ENCODE measurements at places on chromosomes 12 and 14.

DNA sequence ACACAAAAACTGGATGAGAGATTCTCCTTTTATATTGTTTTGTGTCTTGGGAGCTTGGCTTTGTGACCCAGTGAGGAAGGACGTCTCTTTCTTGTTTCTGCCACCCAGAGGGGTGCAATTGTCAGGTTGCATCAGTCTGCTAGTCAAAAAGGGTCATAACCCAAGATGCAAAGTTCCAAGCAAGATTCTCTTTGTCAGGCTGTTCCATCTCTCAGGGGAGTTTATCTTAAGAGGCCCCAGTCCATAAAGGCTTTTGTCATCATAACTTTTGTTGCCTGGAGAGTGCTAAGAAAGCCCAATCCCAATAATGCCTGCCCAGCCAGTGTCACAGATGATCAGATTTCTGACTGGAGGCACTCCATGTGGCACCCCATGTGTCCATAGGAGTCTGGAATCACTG, 444.9 kb downstream of the TRHDE start:
- DNase-seq, result no peak

DNA sequence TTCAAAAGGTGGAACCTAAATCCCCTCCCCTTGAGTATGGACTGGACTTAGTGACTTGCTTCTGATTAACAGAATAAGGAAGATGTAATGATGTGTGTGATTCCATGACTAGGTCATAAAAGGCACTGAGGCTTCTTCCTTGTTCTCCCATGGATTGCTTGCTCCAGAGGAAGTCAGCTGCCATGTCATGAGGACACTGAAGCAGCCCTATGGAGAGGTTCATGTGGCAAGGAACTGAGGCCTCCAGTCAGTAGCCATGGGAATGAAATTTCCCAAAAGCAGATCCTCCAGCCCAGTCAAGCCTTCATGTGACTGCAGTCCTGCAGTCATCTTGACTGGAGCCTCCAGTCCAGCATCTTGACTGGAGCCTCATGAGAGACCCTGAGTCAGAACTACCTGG, 10.7 kb downstream of the TMBIM4 start:
- no peak for DNase-seq

GRCh38 chr12:90546511-90546910, 408.5 kb downstream of the CCER1 start:
- no peak for DNase-seq

GRCh38 chr14:105150368-105151083, 18.1 kb downstream of the JAG2 start:
- no peak for DNase-seq

DNA sequence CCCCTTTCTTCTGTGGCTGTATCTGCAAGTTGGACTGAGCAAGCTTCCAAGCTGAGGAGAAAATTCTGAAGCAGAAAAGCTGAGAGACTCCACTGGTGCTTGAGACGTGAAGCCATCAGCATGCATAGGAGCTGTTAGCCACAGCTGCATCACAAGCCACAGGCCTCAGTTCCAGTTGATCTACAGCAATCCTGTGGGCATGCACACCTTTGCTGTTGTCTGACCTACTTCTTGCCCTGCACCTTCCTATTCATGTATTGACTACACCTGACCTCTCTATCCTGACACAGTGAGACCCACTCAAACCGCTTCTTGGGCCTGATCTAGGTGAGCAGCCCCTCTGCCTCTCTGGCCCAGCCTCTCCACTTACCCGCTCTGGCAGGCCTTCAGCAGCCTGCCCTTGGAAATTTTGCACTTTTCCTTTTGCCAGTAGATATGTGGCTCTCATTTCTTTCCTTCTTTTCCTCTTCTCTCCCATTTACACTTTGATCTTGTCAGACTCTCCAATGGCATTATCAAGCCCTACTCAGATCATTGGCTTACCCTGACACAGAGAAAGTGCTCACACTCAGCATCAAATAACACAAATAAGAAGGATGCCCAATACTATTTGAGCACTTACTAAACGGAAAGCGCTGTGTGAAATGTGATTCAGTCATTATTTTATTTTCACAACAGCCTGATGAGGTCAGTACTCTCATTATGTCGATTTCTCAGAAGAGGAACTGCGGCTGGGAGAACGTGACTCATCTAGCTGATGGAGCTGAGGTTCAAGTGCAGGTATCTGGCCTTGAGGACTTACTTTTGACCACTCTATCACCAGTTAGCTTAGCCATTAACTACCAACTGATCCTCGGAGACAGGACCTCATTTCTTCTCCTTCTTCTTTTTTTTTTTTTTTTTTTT, 21.9 kb upstream of the PTGR2 start:
- DNase-seq, result no peak

DNA sequence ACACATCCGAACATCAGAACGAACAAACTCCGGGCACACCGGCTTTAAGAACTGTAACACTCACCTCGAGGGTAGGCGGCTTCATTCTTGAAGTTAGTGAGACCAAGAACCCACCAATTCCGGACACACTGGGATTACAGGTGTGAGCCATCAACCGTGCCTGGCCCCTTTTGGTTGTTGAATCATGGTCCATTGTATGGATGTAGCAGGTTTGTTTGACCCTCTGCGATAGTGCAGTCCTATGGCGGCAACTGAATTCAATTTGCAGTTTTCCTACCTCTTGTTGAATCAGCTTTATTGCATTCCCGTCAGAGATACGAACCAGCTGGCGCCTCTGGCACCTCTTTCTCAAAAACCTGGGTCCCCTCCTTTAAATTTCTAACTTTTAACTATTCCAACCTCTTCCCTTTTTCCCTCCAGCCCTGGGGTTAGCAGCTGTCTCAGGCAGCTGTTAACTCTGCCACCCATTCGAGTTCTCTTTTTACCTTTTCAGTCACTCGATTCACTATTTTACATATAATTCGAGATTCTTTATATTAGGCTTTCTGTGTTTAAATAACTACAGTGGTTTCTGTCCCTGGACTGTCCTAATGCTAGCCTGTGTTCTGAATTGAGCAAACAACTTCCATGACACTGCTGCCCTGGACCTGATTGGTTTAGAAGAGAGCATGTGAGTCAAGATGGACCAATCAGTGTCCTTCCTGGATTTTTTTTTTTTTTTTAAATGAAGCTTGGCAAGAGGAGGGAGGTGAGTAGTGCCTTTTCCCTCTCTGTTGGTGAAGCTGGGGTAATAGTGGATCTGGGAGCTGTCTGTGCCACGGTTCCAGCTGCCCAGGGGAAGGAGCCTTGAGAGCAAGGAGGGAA, 261.5 kb downstream of the PCNX1 start:
- no peak for DNase-seq

- DNase-seq, result no peak
These were observed 18.5 kb downstream of the OR4K1 start for GRCh38 chr14:19949218-19949617.

DNA sequence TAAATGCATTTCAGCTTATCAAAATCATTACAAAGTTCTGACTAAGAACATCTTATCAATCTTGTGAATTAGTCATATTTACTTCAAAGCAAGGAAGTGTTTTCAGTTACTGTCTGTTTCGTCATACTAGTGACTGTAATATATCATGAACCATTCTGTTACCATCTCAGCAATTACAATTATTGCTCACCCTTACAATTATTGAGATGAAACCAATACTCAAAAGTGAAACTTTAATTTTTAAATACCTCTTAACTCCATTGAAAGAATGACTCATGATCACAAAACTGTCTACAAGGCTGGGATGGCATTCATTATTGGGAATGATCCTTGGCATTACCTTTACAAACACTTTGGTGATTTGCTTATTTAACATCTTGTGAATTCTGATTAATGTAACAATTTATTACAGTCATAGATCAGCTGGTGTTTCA, 90.3 kb downstream of the RPS6KA5 start:
- DNase-seq, result no peak

- DNase-seq, result no peak
These were observed 40.6 kb downstream of the ZDHHC17 start for GRCh38 chr12:76804435-76804976.

DNA sequence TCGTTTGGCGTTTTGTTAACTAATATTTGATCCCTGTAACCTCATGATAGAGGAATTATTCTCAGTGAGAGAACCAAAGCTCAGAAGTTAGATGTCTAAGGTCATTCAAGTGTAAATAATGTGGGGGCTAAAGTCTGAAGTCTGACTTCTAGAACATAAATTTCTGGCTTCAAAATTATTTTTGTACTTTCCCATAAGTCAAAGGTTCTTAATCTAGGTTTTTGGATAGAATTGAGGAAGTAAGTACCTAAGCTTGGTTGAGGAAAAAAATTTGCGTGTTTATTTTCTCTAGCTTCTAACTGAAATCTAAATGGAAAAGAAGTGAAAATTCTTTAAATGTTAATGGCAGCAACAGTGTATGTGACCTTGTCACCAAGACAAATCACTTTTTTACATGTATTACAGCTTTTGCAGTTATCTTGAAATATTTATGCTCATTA, 2.3 kb downstream of the LARP4 start:
- DNase-seq, result no peak

DNA sequence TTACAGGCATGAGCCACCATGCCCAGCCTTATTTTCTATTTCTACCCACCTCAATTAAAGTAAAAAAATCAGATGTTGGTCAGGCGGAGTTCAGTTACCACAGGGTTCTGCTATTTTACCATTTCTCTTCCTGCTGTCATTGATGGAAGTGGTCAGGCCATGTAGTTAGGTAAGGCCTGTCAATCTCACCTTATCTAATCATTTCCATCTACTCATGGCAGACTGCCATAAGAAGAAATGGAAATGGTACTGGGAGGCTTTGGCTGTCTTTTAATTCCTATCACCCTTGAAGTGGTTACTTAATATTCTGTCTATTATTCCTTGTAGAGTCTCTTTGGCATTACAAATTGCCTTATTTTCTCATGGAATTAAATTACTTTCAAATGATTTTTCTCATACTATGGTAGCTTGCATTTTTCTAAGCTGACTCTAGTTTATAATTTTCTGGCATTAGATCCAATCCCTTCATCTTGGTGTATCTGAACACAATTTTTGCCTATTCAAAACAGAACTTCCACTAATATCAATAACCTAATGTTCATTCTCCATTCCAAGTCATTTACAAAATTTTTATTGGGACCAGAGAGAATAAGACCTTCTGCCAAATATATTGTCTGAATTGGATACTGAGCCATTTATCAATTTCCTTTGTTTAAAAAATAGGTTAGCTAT, 198.7 kb downstream of the DACT1 start:
- no peak for DNase-seq
